Stomach (tissue), 19 donors: ENCODE measurements at places on chromosomes 2 and 18. TPM values are rescaled to one million over a fixed set of nuclear protein-coding genes. Genes with fewer than 3 reads are reported as not detected.

DNA sequence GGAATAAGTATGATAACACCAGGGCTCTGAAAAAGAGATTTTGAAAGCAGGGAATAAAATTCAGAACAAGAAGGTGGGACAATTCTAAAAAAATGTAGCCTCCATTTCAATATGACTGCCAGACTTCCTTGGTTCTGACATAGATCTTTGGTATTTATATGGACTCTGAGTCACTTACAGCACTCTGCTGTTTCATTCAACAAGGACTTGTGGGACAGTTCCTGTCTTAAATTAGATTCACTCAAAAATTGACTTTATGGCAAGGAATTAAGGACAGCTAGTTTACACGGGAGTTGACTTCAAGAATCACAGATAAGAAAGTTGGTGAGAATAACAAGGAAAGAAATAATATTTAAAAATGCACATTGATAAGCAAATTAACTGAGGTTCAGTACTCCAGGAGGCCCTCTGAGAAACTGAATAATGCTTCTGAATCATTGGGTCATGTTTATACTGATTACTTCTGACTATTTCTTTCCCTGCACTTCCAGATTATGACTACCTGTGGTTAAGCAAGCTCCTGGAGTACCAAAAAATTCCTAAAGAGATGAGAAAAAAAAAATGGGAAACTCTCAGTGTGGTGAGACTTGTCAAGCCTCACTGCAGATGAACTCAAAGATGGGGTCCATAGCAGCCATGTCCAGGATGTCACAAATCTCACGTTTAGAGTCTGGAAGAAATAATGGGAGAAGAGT, 828.3 kb upstream of the PIK3C3 start:
- DNase-seq = no peak
- H3K27ac ChIP-seq = no peak overlapping the region
- no peak overlapping the region for H3K4me3 ChIP-seq
- no peaks in the 10 kb centered on the region for H3K27me3 ChIP-seq
- no peaks in the 10 kb centered on the region for H3K36me3 ChIP-seq

DNA sequence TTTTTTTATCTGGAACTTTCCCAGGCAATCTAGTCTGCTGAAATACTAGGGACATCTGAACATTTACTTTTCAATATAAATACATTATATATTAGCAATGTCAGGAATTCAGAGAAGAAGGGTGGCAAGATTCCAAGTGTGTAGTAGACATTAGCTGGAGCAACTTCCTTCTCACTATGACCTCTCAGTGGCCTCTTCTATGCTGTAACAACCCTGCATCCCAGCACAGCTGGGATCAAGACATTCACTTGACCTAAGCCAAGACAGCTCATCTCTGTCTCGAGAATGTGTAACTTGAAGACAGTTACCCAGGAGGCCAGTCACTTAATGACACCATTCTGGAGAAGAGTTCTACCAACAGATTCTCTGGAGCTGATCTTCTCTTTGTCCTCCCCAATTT, 61.7 kb upstream of the RALBP1 start:
- no peaks in the 10 kb centered on the region for H3K27me3 ChIP-seq
- H3K4me1 ChIP-seq = peaks cover 12% of the 10 kb centered on the region
- H3K27ac ChIP-seq = no peak overlapping the region
- no peaks in the 10 kb centered on the region for H3K36me3 ChIP-seq

GRCh38 chr2:173231465-173231864, 123.2 kb upstream of the CDCA7 start:
- H3K27me3 ChIP-seq = no peaks in the 10 kb centered on the region
- H3K36me3 ChIP-seq = peaks cover 38% of the 10 kb centered on the region
- H3K4me3 ChIP-seq = no peak overlapping the region
- DNase-seq = no peak
- H3K4me1 ChIP-seq = peaks cover 5% of the 10 kb centered on the region

DNA sequence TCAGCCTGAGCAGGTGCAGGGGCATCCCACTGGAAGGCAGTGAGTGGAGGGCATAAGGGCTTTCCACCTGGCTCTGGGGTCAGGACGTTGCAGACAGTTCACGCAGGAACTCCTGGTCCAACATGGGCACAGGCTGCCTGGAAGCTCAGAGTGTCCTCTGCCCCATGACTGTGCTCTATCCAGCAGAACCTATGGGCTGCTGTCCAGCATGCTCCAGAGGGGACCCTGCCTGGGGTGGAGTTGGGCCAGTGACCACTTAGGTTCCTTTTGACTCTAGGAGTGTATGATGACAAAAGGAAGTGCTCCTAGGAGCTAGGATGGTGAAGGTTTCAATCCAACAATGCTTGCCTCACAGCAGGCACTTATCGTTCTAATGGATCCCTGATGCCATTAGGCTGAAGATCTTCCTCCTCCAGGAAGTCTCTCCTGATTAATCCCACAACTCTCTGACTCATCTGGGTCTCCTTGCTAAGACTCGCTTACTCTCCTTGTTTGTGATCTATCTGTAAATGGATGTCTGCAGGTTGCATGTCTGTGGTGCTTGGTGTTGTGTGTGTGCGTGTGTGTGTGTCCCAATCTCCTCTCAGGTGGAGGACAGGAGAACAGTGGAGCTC, 224.0 kb downstream of the CELF4 start:
- no peak overlapping the region for H3K27ac ChIP-seq
- H3K4me1 ChIP-seq = no peaks in the 10 kb centered on the region
- H3K36me3 ChIP-seq = no peaks in the 10 kb centered on the region

DNA sequence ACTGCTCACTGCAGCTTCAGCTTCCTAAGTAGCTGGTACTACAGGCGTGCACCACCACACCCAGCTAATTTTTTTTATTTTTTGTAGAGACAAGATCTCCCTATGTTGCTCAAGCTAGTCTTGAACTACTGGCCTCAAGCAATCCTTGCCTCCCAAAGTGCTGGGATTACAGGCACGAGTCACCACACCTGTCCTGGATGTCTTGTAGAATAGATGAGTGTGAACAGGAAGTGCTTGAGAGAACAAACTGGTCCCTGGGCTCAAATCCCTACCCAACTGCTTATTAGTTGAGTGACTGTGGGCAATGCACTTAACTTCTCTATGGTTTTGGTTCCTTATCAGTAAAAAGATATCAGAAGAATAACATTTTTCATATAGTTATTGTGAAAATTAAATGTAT, 34.2 kb downstream of the PKDCC start:
- H3K27ac ChIP-seq = no peak overlapping the region
- peaks cover 26% of the 10 kb centered on the region for H3K4me1 ChIP-seq
- no peaks in the 10 kb centered on the region for H3K27me3 ChIP-seq
- H3K4me3 ChIP-seq = no peak overlapping the region
- DNase-seq = no peak

DNA sequence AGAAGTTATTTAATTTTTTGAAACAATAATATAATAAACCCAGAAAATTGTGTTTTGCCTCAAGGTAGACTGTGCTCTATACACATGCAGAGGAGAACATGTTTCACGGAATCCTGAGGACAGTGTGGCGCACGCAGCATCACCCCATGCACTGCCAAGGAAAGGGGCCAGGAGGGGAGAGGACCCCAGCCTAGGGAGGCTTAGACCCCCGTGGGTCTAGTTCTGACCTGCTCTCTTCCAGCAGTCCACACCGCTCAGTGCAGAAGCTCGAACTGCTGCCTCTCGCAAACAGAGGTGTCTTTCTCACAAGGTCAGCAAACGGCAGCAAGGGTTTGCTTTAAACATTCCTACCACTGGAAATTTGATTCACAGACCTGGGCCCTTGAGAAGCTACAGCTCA, 51.5 kb upstream of the KIDINS220 start:
- no peak overlapping the region for H3K4me3 ChIP-seq
- peaks cover 3% of the 10 kb centered on the region for H3K4me1 ChIP-seq
- no peak for DNase-seq
- H3K36me3 ChIP-seq = no peaks in the 10 kb centered on the region
- H3K27me3 ChIP-seq = no peaks in the 10 kb centered on the region
- no peak overlapping the region for H3K27ac ChIP-seq

GRCh38 chr2:57862153-57862552, 184.5 kb upstream of the VRK2 start:
- no peaks in the 10 kb centered on the region for H3K4me1 ChIP-seq
- H3K36me3 ChIP-seq = no peaks in the 10 kb centered on the region
- no peak overlapping the region for H3K4me3 ChIP-seq
- H3K27ac ChIP-seq = no peak overlapping the region

DNA sequence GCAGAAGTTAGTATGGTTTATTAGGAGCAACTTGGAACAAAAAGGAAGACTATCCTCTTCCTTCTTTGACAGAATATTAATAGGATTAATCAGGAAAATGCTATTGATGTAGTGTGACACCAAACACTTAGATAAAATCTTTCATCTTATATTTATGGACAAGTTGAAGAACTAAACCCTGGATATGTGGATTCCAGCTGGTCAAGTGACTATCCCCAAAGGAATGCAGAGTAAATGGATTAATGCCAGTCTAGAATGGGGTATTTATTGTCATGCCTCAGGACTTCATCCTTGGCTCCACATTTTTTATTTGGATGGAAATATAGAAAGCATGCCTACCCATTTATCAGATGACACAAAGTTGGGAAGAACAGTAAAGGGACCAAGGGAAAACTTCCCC, 124.0 kb upstream of the TTC39C start:
- no peak overlapping the region for H3K27ac ChIP-seq
- peaks cover 7% of the 10 kb centered on the region for H3K4me1 ChIP-seq
- no peak for DNase-seq
- peaks cover 28% of the 10 kb centered on the region for H3K36me3 ChIP-seq

GRCh38 chr2:190695739-190696138, 46.9 kb downstream of the NAB1 start:
- H3K27me3 ChIP-seq = no peaks in the 10 kb centered on the region
- no peak overlapping the region for H3K27ac ChIP-seq
- H3K4me1 ChIP-seq = no peaks in the 10 kb centered on the region
- H3K36me3 ChIP-seq = peaks cover 22% of the 10 kb centered on the region

DNA sequence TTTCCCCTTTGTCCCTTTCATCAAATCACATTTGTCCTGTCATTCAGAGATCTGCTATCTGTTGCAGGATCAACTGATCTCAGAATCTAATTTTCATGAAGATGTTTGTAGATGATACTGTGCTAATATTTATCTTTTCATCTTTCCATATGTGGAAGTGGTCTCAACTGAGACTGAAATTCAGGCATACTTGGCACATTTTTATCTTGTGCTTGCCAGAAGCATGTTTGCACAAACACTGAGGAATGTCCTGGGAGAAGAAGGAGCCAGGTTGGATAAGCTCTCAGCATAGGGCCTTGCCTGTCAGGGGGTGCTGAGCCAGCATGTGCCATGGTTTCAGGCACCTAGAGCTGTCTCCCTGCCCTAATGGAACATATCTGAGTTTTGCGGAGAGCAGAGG, 24.5 kb upstream of the MMADHC start:
- no peak overlapping the region for H3K4me3 ChIP-seq
- peaks cover 15% of the 10 kb centered on the region for H3K4me1 ChIP-seq
- no peaks in the 10 kb centered on the region for H3K27me3 ChIP-seq
- no peak overlapping the region for H3K27ac ChIP-seq

- H3K4me1 ChIP-seq = no peaks in the 10 kb centered on the region
- H3K27ac ChIP-seq = no peak overlapping the region
- no peak overlapping the region for H3K4me3 ChIP-seq
- DNase-seq = peak; percentile 29
- no peaks in the 10 kb centered on the region for H3K27me3 ChIP-seq
- H3K36me3 ChIP-seq = no peaks in the 10 kb centered on the region
Measured at GRCh38 chr18:51275712-51276476, 78.4 kb upstream of the MEX3C start.

Gene DNAJC5G
- not detected for total RNA-seq

Gene FIGN
- 6.6 TPM for total RNA-seq

Gene SERPINB11
- total RNA-seq = not detected

Gene ACOXL
- 1.3 TPM for total RNA-seq

Gene FTCDNL1
- total RNA-seq = not detected

Gene ITPRID2
- total RNA-seq = 140 TPM

Gene CHRNG
- not detected for total RNA-seq

Gene TTR
- total RNA-seq = not detected

Gene RBKS
- total RNA-seq = not detected

Gene ERMN
- total RNA-seq = 5.7 TPM

Gene DLX2
- not detected for total RNA-seq
